ENCODE measurements at places on chromosomes 11 and 22.

GRCh38 chr11:22346282-22346681, 8.1 kb downstream of the SLC17A6 start:
- DNase-seq: no peak

DNA sequence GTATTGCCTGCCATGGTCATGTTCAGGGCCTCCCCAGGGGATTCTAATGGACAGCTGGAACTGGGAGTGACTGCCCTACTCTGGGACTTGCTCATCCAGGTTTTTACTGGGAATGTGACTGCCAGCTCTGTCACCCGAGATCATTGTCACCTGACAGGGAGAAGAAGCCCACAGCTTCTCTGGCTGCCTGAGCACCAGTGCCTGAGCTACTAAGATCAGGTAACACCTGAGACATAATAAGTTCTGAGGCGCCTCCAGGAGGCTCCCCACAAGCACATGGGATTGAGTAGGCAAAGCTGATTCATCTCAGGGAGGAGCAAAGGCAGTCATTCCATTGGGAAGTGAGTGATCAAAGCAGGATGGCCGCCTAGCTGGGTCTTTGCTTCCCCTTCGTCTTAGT, 84.2 kb upstream of the GALNT18 start:
- DNase-seq: no peak

GRCh38 chr11:128632141-128632791, 44.9 kb upstream of the ETS1 start:
- DNase-seq: peak; percentile 50

DNA sequence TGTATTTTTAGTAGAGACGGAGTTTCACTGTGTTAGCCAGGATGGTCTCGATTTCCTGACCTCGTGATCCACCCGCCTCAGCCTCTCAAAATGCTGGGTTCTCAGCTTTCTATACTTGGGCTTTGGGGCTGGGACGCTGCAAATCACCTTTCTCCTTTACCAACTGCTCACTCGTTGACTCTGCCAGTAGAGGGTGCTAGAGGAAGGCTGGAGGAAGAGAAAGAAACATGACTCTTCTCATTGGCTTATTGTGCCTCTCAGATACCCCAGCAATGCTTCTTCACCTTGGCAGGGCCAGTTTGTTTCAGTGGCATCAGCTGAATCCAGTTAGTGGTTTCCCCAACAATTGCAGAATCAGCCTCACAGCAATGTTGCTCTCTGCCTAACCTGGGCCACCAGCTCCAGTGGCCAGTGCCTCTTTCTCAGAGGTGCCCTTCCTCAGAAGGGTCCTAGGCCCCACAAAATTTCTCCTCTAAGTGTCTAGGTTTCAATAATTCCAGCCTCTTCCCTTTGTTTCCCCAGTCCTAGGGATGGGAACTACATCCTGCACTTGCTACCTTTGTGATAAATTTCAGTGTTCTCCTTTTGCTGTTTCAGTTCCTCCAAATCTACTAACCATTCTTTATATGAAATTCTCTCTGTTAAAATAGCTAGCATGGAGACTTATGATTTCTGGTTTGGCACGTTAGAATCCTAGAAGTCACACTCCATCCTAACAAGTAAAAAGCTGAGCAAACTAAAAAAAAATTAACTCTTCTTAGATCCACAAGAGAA, 71.5 kb upstream of the VSTM5 start:
- DNase-seq: peak; percentile 83

DNA sequence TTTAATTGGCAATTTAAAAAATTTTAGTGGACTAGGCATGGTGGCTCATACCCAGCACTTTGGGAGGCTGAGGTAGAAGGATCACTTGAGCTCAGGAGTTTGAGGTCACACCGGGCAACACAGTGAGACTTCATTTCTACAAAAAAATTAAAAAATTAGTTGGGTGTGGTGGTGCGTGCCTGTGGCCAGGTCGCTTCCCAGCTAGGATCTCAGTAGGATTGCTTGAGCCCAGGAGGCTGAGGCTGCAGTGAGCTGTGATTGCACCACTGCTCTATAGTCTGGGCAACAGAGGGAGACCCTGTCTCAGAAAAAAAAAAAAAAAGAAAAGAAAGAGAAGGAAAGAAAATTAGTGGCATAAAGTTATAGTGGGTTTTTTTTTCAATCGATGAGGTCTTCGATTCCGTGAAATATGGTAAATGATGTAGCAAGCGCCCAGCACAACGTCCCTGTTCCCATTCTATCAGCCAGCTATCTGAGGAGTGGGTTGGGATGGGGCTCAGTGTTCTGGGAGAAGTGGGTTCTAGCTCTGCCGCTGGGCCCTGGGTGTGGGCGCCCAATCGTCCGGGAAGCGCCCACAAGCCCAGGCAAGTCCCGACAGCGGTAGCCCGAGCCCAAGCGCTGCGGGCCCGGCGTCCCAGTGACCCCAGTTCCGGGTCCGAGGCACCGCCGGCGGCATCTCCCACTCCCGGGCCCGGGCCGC, 1.4 kb downstream of the FOSL1 start:
- no peak for DNase-seq

DNA sequence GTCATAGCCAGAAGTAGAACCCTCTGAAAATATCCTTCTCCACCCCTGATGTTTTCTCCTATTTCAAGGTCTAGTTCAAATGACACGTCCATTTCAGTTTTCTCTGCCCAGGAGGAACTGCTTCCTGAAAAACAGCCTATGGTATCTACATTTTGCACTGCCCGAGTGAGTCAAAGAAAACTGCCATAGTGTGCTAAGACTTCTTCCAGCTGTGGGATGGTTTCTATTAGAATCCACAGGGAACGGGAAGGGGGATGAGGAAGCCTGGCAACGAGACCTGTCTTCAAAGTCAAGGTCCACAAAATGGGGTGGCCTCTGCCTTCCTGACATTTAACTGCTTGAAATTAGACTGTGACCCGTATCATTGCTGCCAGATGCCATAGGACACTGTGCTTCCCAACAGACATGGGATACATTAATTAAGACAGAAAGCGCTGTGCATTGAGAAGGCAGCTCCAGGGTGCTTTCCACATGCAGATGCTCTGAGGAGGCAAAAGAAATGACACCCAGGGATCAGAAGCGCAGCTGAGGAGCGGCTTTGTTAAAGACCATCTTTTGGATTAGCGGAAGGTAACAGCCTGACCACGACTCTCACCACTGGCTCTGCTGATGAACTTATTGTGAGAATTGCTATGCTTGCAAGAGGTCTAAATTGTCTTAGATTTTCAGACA, 39.4 kb upstream of the NUP50 start:
- DNase-seq: no peak

- no peak for DNase-seq
Observed at GRCh38 chr11:13310443-13310842, 32.9 kb downstream of the BMAL1 start.

DNA sequence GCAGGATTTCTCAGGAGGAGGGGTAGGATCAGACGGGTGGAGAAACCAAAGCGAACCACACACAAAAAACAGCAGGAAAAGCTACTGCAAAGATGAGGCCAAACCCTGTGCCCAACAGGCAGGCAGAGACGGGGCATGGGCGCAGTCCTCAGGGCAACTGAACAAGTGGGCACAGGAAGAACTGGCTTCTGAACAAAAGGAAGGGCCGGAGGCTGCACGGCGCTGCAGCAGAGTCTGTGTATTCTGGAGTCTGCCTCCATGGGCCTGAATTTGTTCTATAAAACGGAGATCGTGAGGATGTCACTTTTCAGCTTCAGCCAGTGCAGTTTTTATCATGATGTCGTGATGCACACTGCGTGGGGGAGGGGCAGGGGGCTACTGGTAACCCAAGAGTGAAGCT, 1026.0 kb downstream of the TBC1D22A start:
- DNase-seq: no peak

DNA sequence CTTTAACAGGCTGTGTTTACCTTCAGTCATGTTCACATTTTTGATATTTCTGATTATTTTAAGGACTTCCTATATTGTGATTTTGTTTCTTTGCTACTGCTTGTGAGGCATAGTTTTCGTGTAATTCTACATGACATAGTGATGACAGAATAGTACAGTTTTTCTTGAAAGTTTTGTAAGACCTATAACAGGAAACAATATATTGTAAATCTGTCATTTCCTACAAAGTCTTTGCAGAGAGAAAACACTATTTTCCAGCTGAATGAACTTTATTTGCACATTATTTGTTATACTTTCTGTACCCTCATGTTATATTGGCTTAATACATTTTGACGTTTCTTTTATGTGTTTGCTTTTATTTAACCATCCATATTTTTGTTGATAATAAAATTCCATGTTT, 191.1 kb downstream of the TMEM135 start:
- peak; percentile 76 for DNase-seq

GRCh38 chr11:58685973-58686722, 45.6 kb downstream of the GLYAT start:
- DNase-seq: no peak

DNA sequence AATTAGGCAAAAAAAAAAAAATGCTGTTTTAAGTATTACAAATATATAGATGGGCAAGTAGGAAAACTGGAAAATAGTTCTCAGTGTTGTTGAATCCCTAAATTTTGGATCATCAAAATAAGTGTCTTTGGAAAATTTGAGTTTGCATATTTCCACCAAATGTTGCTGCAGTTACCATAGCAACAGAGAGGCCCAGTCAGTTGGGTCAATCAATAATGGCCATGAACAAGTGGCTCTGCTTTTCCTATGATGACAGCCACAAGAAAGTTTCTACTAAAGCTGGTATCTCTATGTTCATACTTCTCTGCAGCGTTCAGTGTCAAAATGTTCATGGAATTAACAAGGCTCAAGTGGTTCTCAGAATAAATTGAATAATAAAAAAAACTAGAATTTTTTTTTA, 79.1 kb downstream of the SERGEF start:
- DNase-seq: no peak

DNA sequence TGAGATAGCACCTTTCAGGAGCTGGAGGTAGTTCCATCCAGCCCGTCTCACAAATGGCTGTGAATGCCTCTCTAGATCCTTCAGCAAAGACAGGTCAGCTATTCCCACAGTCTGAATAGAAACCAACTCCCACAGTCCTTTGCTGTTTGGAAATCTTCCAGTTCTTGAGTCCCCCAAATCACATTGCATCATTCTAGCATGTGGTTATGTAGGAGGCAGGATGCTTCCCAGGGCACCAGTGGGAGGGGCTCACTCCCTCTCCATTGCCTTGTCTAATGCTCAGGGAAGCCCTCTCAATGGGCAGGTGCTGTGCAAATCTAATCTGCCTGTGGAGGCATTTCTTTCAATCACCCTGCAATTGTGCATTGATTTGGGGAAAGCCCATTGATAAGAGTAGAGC, 14.6 kb downstream of the NAV2 start:
- DNase-seq: peak; percentile 20

GRCh38 chr11:14969901-14970323, 2.2 kb downstream of the CALCA start:
- DNase-seq: peak; percentile 34

GRCh38 chr11:33479231-33479630, 221.4 kb downstream of the C11orf91 start:
- no peak for DNase-seq

- DNase-seq: no peak
Observed at GRCh38 chr11:66451663-66452062, 13.0 kb upstream of the MRPL11 start.

DNA sequence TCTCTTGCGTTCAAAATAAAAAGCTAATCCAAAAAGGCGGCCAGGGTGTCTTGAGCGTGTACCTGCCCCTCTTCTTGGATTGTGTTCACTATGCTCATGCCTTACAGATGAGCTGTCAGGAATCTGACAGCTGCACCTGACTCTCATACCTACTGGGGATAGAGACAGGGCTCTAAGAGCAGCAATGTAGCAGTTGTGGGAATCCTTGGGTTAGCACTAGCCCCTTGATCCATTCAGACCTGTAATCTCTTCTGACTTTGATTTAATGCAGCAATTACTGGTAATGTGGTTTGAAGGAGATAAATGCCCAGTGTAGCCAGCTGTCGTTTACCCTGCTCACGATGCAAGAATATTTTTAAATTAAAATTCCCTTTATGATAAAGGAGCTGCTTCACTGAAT, 145.8 kb downstream of the APOL5 start:
- DNase-seq: no peak

DNA sequence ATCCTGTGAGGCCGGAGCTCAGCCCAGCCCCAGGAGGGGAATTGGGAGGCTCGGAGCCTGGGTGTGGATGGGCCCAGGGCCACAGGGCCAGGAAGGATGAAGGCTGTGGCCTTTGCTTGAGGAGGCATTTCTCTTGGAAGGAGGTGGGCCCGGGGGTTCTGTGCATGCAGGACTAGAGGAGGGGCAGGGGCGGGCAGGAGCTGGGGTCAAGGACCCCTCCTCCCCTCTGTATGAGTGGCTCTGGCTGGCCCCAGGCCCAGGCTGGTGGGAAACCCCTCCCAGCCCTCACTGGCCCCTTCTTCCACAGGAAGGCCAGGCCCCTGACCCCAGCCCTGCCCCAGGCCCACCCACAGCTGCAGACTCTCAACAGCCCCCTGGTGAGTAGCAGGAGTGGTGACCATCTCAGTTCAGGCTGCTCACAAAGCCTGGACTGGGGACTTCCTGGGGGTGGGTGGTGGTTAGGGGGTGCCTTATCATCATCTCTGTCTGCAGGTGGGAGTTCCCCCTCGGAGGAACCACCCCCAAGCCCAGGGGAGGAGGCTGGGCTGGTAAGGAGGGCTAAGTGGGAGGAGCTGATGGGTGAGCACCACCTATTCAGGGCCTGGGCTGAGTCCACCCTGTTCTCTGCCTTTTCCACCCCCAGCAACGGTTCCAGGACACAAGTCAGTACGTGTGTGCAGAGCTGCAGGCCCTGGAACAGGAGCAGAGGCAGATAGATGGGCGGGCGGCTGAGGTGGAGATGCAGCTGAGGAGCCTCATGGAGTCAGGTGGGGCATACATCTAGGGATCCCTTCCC, 6.0 kb downstream of the KCNK7 start:
- no peak for DNase-seq

Data from A673 (cell line).